ENCODE measurements at places on chromosomes 5 and 9.

DNA sequence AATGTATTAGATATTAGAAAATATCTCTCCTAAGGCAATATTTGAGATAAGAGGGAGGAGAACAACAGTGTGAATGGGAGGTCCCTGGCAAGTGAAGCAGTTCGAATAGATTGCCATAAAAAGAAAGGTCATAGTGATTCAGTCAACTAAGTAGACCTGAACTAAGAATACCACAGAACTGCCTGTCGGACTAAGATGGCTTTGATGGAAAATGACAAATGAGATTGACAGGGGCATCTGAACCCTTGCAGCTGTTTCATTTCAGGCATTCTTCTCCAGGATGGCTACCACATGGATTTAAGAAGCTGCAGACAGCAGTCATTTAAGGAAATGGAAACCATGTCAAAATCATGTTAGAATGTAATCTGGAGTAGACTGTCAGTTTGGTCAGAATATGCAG is 308.4 kb upstream of the MEF2C start:
- no peak for DNase-seq

- no peak for DNase-seq
Observed at GRCh38 chr9:1042466-1042865, 7.7 kb upstream of the DMRT2 start.

- no peak for DNase-seq
Observed at GRCh38 chr9:134544388-134545214, 97.0 kb upstream of the COL5A1 start.

DNA sequence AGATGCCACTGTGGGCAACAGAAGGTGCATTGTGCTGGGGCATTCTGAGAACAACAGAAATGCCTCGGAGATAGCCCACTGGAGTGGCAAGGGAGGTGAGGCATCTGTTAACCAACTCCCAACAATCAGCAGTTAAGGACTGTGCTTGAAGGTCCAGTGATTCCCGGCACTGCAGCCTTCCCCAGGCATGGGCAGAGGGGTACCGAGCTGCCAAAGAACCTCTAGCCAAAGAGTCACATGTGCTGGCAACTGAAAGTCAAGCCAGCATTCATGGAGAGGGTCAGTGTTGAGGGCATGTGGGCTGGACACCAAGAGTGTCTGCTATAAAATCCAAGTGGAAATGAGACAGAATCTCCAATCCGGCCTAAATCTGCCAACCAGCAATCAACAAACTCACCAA is 149.6 kb downstream of the ASTN2 start:
- DNase-seq: no peak

Measured in cortex of kidney (tissue), 1 donor.